ENCODE measurements at places on chromosomes 3 and 15. TPM values are rescaled to one million over a fixed set of nuclear protein-coding genes. Genes with fewer than 3 reads are reported as not detected.

The HCLS1 gene
- total RNA-seq = 3.7 TPM

The SNRPN gene
- total RNA-seq = 66.3 TPM

The LXN gene
- 346 TPM for total RNA-seq

The ALPK3 gene
- total RNA-seq = under 0.01 TPM

The MB21D2 gene
- total RNA-seq = 16.1 TPM

The IMPG2 gene
- 0.18 TPM for total RNA-seq

The FILIP1L gene
- total RNA-seq = 40.1 TPM

The ALDH1A2 gene
- total RNA-seq = 2.6 TPM

The GP9 gene
- not detected for total RNA-seq

The RTP3 gene
- total RNA-seq = not detected

The GRIP2 gene
- 0.35 TPM for total RNA-seq

The INKA1 gene
- total RNA-seq = 2.5 TPM

The ROPN1 gene
- total RNA-seq = 0.18 TPM

The EPHA6 gene
- total RNA-seq = not detected

The CGNL1 gene
- not detected for total RNA-seq

The HTR3E gene
- total RNA-seq = not detected

Data from myometrial cell (primary cell).